ENCODE measurements at places on chromosomes 7 and 10. TPM values are rescaled to one million over a fixed set of nuclear protein-coding genes. Genes with fewer than 3 reads are reported as not detected.
A peak's percentile ranks its signal among the peaks of the same experiment; 100 is the strongest.

The SPDYE1 gene
- not detected for total RNA-seq

The TLX1 gene
- total RNA-seq, result not detected

The NEBL gene
- 0.05 TPM for total RNA-seq

The SFXN3 gene
- 30.0 TPM for total RNA-seq

GRCh38 chr10:74189999-74190421, 39.0 kb downstream of the ADK start:
- peak; percentile 35 for DNase-seq

GRCh38 chr10:104139221-104139620, 17.2 kb downstream of the SFR1 start:
- DNase-seq, result peak; percentile 16

DNA sequence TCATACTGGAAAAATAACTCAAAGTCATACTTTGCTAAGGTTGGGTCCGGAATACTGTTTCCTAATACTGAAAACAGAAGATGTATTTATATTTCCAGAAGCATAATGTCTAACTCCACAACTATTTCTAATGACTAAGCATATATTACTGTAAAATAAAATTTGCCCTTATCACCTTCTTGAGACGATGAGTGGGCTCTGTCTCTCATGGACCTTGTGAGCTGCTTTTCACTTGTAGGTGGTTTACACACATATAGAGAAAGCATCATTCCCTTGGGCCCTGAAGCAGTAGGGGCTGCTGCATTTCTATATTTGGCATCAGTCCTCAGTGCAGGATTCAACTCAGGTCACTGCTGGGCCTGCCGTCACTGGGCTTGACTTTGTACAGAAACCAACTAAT, 10.7 kb upstream of the FAM13C start:
- no peak for DNase-seq

DNA sequence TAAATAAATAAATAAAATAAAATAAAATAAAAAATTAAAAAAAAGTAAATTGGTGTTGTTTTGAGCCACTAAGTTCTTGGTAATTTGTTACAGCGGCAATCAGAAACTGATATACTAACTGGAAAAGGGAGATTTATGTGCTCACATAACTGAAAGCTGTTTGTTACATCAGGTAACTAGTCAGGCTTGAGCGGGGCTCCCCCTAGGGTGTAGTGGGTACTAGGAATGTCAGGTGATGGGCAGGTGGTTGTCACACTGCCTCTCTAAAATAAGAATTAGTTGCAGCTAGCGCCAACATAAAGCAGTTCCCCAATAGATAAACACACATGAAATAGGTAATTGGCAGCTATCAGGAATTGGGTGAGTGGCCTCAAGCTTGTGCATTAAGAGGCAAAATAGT, 1336.9 kb downstream of the XPNPEP1 start:
- no peak for DNase-seq

- DNase-seq, result peak; percentile 50
These were observed 544 bp downstream of the TSPAN33 start for GRCh38 chr7:129144834-129145668.

DNA sequence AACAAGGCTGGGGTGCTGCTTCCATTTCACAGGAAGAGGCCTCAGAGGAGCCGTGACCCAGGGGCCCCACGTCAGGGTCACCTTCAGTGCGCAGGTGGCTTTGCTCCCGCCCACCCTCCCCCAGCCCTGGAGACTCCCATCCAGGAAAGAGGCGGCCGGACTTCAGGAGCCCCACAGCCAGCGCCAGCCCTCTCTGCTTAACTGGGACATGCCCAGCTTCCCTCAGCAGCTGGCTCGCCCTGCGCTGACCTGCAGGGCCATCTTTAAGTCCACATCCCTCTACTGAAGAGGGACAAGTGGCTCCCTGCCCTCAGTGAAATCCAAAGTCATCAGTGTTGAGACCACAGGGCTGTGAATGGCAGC, 141.9 kb upstream of the PPP2R2D start:
- DNase-seq, result no peak

DNA sequence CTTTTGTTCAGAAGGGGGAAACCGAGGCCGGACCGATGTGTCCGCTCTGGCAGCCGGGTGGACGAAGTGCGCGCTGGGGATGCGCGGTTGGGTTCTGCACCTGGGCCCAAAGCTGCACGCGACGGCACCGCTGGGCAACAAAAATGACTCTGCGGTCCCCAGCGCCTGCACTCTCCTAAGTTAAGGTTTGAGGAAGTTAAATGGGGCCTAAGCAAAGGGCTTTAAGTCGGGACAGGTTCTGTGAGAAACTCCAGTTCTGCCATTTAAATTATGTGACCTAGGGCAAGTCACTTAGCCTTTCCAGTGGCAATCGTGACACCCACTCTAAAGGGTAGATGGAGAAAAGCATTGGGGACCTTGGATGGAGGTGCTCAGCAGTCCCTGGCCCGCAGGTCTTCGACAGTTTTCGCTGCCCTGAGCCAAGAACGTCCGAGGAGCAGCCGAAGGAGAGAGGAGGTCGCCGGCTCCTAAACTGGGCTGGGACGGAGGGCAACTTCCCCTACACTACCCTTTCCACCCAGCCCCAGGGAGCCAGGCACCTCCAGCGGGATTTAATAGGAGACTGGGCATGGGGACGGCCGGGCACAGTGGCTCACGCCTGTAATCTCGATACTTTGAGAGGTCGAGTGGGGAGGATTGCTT, 534 bp upstream of the ACBD5 start:
- DNase-seq, result peak; percentile 43
